ENCODE measurements at places on chromosomes 7 and 10.

- no peak for DNase-seq
Observed at GRCh38 chr7:93715234-93715633, 140.7 kb upstream of the CALCR start.

- DNase-seq = no peak
Observed at GRCh38 chr7:18283045-18283444, 212.5 kb upstream of the HDAC9 start.

DNA sequence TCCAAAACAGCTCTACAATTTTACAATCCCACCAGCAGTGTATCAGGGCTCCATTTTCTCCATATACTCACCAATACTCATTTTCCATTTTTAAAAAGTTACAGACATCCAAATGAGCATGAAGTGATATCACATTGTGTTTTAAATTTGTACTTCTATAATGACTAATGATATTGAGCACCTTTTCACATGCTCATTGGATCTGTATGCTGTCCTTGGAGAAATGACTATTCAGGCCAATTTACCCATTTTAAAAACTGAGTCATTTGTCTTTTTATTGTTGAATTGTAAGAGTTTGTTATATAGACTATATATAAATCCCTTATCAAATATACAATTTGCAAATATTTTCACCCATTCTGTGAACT is 162.0 kb downstream of the MAGI2 start:
- DNase-seq = no peak

DNA sequence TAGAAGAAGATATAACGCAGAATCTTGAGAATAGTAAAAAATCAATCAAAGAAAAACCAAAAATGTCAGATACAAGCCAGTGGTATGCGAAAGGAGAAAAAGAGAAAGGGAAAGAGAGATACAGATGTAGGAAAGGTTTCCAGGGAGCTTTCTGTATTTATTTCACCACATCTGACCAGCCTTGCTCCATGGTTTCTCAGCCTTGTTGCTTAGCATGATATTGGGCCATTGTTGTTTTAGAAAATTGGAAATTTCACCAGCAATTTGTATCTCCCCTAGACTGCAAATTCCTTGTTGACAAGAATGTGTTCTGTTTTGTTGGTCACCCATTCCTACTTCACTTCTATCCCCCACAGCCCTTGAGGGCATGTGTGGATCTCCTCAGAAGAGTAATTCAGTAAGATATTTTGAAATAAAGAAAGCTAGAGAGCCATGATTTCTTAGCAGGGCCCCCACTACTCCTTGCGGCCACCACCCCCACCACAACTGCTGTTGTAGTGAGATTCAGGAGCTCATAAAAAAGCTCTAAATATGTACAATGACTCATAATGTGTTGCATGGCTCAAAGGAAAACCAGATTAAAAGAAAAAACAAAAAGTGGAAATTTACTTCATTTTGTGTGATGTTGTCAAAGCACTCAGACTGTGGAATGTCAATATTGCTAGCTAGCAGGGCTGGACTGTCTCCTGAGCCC is 138.7 kb downstream of the CHRM2 start:
- no peak for DNase-seq

GRCh38 chr10:23442936-23443335 is 4.1 kb downstream of the OTUD1 start:
- no peak for DNase-seq

- no peak for DNase-seq
Observed at GRCh38 chr7:98826811-98827231, 43.0 kb downstream of the TMEM130 start.

GRCh38 chr7:41107938-41108448 is 594.9 kb downstream of the INHBA start:
- DNase-seq = no peak

GRCh38 chr10:43890124-43890523 is 241.4 kb upstream of the ZNF32 start:
- no peak for DNase-seq

- peak; percentile 69 for DNase-seq
Observed at GRCh38 chr7:5596046-5596895, 172.6 kb upstream of the TNRC18 start.

DNA sequence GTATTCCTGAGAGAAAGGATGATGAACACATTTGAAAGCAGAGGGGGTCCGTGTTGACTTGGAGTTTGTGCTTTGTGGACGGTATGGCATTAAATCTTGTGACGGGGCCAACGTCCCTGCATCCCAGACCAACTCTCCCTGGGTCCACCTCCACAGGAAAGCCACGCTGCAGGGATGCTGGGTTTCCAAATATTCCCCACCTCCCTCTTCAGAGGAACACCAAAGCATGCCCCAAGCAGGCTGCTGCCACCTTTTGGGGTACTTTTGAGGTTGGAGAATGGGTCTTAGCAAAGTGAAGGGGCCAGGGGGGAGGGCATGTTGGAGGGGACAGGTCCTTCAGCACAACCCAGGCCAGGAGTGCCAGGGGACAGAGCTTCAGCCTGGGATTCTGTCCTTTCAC is 504.4 kb downstream of the TCERG1L start:
- DNase-seq = no peak

GRCh38 chr7:138753610-138754009 is 44.2 kb upstream of the TMEM213 start:
- no peak for DNase-seq

- DNase-seq = no peak
Observed at GRCh38 chr7:157228864-157229422, 90.2 kb downstream of the UBE3C start.

DNA sequence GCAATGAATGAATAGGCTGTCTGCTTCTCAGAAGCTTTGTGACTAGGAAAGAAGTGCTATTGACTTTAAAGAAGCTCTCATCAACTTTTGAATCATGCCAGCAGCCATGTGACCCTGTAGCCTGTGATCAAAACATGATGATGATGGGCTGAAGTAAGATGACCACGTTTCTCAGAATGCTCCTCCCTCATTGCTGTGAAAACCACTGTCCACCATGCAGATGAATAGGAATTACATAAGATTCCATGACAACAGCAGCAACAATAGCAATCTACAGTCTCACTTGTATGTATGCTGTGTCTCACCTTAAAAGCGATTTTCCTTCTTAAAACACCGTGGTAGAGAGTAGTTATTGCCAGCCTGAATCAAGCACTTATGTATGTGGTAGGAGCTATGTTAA is 228.4 kb downstream of the TRIL start:
- no peak for DNase-seq

DNA sequence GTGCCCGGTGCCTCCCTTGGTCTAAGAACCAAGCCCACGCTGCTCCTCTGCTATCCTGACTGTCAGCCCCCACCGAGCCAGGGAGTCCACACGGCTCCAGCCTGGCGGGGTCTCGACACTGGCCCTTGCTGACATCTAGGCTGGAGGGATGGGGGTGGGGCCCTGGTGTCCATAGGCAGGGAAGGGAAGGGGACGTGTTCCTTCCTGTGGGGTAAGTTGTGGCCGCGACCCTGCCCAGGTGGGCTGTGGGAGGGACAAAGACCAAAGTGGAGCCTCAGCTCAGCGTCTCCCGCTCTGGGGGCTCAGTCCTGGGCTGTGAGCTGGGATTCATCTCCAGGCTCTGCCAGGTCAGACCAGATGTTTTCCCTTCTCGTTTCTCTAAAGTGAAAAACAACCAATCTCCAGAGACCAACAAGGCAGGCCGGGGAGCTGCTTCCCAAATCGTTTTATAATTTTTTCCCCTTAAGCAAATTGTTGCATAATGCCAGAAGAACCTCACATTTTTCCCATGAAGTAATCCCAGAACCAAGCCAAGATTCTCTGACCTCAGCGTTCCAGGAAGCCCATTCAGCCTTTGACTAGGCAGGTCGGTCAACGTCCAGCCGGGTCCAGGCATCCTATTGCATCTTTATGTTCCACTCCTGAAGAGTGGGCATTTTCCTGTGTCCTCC is 101.2 kb downstream of the RGS10 start:
- no peak for DNase-seq

GRCh38 chr10:21649454-21649872 is 115.4 kb downstream of the MLLT10 start:
- DNase-seq = no peak
